Islet precursor cell (in vitro differentiated cells): ENCODE measurements at places on chromosomes 11 and 22.

- peak; percentile 88 for DNase-seq
Measured at GRCh38 chr11:115580416-115580815, 76.2 kb upstream of the CADM1 start.

GRCh38 chr11:57792060-57792541 is 30.5 kb downstream of the CTNND1 start:
- DNase-seq, result no peak

GRCh38 chr11:126267650-126268049 is 1.0 kb downstream of the SRPRA start:
- DNase-seq, result no peak

- DNase-seq, result no peak
Measured at GRCh38 chr11:33773404-33773986, 825 bp downstream of the FBXO3 start.

GRCh38 chr22:44586351-44586990 is 88.4 kb upstream of the RTL6 start:
- no peak for DNase-seq

- peak; percentile 24 for DNase-seq
Measured at GRCh38 chr11:36450110-36450572, 59.9 kb downstream of the TRAF6 start.

DNA sequence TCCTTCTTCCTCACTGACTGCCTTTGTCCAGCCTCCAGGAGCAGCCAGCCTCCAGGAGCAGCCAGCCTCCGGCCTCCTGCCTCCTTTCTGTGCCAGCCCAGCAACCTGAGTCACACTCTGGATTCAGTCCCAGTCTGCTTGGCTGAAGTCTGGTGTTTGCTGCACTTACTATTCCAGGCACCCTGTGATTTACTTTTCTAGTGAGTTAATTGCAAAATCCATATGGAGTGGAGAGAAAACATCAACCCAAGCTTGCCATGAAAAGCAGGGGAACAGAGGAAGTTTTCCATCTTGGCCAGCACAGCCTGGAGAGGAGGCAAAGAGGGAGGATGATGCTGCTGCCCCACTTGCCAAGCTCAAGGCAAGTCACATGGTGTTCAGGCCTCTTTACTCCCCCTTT is 400.5 kb downstream of the TENM4 start:
- DNase-seq, result no peak

- DNase-seq, result no peak
Measured at GRCh38 chr11:131471976-131472375, 101.6 kb downstream of the NTM start.

DNA sequence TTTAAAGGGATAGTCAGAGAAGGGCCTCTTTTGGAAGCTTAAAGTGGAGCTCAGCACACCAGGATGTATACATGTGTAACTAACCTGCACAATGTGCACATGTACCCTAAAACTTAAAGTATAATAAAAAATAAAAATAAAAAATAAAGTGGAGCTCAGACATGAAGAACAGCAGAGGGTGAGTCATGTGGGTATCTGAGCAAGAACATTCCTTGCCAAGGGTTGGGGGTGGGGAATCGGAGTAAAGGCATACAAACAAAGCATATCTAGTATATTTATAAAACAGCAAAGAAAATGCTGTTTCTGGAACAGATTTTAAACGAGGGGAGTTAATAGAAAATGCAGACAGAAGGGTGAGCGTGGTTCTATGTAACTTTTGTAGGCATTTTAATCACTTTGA is 562.6 kb upstream of the ANO3 start:
- no peak for DNase-seq
